ENCODE measurements at places on chromosomes 12 and 14.
A peak's percentile ranks its signal among the peaks of the same experiment; 100 is the strongest.

DNA sequence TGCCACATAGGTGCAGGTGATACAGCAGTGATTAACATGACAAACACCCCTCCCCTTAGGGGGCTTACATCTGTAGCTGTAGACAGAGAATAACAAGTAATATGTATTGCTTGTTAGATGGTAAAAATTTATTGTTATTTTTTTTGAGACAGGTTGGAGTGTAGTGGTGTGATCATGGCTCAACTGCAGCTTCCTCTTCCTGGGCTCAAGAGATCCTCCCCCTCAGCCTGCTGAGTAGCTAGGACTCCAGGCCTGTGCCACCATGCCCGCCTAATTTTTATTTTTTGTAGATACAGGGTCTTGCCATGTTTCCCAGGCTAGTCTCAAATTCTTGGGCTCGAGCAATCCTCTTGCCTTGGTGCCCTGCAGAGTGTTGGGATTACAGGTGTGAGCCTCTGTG is 19.8 kb downstream of the DIP2B start:
- no peaks in the 10 kb centered on the region for H3K27me3 ChIP-seq
- H3K4me3 ChIP-seq: no peak overlapping the region
- DNase-seq: no peak
- peaks cover 24% of the 10 kb centered on the region for H3K36me3 ChIP-seq
- H3K27ac ChIP-seq: no peak overlapping the region
- peaks cover 47% of the 10 kb centered on the region for H3K4me1 ChIP-seq

- H3K4me3 ChIP-seq: no peak overlapping the region
- no peak overlapping the region for H3K27ac ChIP-seq
- H3K36me3 ChIP-seq: no peaks in the 10 kb centered on the region
- no peaks in the 10 kb centered on the region for H3K4me1 ChIP-seq
- no peaks in the 10 kb centered on the region for H3K27me3 ChIP-seq
Observed at GRCh38 chr14:36827861-36828260, 166.2 kb downstream of the PAX9 start.

- DNase-seq: no peak
- no peak overlapping the region for H3K4me3 ChIP-seq
- no peaks in the 10 kb centered on the region for H3K27me3 ChIP-seq
- H3K4me1 ChIP-seq: no peaks in the 10 kb centered on the region
- H3K27ac ChIP-seq: no peak overlapping the region
Observed at GRCh38 chr14:98594156-98594555, 677.8 kb downstream of the BCL11B start.

- no peaks in the 10 kb centered on the region for H3K36me3 ChIP-seq
- DNase-seq: no peak
- no peak overlapping the region for H3K4me3 ChIP-seq
- no peak overlapping the region for H3K27ac ChIP-seq
- no peaks in the 10 kb centered on the region for H3K4me1 ChIP-seq
Observed at GRCh38 chr14:31968107-31968810, 108.8 kb upstream of the ARHGAP5 start.

GRCh38 chr14:100803226-100803625 is 22.7 kb upstream of the MEG3 start:
- H3K27me3 ChIP-seq: no peaks in the 10 kb centered on the region
- H3K36me3 ChIP-seq: no peaks in the 10 kb centered on the region
- H3K4me3 ChIP-seq: no peak overlapping the region
- no peak overlapping the region for H3K27ac ChIP-seq

DNA sequence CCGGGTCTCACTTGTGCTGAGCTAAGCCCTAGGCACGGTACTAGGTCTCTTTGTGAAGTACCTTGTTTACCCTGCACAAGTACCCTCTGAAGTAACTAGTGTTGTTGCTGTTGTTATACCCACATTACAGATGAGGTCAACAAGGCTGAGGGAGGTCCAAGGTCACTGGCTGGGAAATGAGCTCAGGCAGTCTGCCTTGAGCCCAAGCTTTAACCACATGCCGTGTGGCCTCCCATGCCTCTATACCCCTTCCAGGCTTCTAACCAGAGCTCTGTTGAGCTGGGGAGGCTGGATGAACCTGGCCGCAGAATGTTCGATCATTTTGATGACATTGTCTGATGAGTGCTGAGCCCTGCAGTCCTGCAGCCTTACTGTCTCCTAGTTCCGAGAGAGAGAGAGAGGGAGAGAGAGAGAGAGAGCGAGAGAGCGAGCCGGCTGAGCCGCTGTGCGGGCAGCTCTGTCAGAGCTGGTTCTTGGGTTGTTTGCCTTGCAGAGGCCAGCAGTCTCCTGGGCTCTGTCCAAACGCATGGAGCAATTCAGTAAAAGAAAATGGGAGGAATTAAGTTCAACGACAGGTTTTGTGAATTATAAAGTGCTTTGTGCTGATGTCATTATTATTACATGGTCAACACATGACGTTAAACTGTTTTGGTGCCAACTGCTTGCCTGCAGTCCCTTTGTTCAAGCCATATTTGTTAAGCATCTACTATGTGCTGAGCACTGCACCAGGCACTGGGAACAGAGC is 13.1 kb downstream of the JDP2 start:
- H3K4me3 ChIP-seq: no peak overlapping the region
- H3K36me3 ChIP-seq: no peaks in the 10 kb centered on the region
- no peak for DNase-seq
- no peaks in the 10 kb centered on the region for H3K27me3 ChIP-seq
- H3K27ac ChIP-seq: no peak overlapping the region

DNA sequence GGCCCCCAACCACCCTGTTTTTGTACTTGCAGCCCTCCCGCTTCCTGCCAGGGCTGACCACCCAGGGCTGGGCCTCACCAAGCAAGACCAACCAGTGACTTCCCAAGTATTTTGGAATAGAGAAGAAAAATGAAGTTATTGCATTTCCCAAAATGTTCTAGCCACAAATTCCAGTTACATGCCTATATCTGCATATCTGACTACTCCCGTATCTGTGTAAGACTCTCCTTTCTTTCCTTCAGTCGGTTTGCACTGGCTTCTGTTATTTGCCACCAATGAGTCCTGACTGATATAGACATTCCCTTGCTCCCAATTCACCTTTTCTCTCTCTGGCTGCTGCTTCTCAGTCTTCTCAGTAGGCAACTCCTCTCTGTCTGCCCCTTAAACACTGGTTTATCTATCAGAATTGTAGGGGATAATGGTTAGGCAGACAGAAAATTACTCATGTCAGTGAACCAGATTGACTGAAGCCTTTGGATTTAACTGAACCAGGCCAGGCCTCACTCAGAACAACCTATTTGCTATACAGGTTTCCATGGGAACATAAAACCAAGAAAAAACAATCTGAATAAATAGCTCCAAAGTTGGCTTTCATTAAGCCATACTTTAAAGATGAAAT is 85.3 kb downstream of the SPTSSA start:
- H3K27me3 ChIP-seq: peaks cover 3% of the 10 kb centered on the region
- H3K4me1 ChIP-seq: no peaks in the 10 kb centered on the region
- H3K27ac ChIP-seq: no peak overlapping the region

GRCh38 chr14:74638966-74639365 is 26.9 kb upstream of the LTBP2 start:
- H3K27me3 ChIP-seq: no peaks in the 10 kb centered on the region
- H3K4me1 ChIP-seq: no peaks in the 10 kb centered on the region
- H3K27ac ChIP-seq: no peak overlapping the region

- H3K27ac ChIP-seq: peak overlapping the region; percentile 5
- H3K36me3 ChIP-seq: peaks cover 13% of the 10 kb centered on the region
- no peaks in the 10 kb centered on the region for H3K27me3 ChIP-seq
- H3K4me3 ChIP-seq: no peak overlapping the region
- peaks cover 61% of the 10 kb centered on the region for H3K4me1 ChIP-seq
- no peak for DNase-seq
Observed at GRCh38 chr14:98154254-98154653, 1117.7 kb downstream of the BCL11B start.

GRCh38 chr12:62604871-62605270 is 138.2 kb downstream of the MON2 start:
- peak overlapping the region; percentile 95 for H3K4me3 ChIP-seq
- peaks cover 39% of the 10 kb centered on the region for H3K4me1 ChIP-seq
- H3K27me3 ChIP-seq: no peaks in the 10 kb centered on the region
- peaks cover 11% of the 10 kb centered on the region for H3K36me3 ChIP-seq

DNA sequence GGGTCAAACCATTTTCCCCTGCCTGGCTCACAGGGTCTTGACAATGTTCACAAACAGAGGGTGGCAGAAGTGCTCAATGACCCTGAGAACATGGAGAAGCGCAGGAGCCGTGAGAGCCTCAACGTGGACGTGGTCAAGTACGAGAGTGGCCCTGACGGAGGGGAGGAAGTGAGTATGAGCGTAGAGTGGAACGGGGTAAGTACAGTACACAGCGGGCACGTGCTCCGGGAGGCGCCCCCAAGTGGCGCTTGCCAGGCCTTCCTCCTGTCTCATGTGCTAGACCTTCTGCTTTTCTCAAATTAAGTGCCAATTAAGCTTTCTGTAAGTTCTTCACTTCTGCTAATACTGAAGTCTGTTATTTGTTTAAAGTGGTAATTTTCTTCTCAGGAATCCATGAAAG is 35.9 kb downstream of the XRCC3 start:
- peaks cover 8% of the 10 kb centered on the region for H3K4me1 ChIP-seq
- H3K27me3 ChIP-seq: no peaks in the 10 kb centered on the region
- peaks cover 44% of the 10 kb centered on the region for H3K36me3 ChIP-seq
- peak overlapping the region; percentile 74 for H3K27ac ChIP-seq

GRCh38 chr14:68798621-68799020 is 5.8 kb upstream of the ZFP36L1 start:
- H3K4me1 ChIP-seq: peaks cover 56% of the 10 kb centered on the region
- DNase-seq: no peak
- H3K27ac ChIP-seq: peak overlapping the region; percentile 30
- H3K27me3 ChIP-seq: no peaks in the 10 kb centered on the region
